ENCODE measurements at places on chromosomes 13 and 19.

DNA sequence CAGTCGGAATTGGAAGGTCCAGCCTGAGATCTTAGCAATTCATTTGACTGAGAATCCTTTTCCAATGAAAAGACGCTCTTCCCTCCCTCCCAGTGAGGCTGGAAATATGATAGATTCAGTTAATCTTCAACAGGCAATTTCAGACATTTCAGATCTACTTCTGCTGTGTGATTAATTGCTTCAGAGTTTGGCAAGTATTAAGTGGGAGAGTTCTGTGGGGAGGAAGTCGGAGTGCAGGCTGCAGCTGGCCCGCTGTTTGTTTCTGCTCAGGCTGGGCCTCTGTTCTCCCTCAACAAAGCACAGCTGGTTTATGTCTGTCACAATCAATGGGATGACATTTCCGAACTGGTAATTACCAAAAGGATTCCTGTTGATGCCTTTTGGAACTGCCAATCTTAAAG lies 178.2 kb downstream of the NDFIP2 start:
- DNase-seq = no peak

DNA sequence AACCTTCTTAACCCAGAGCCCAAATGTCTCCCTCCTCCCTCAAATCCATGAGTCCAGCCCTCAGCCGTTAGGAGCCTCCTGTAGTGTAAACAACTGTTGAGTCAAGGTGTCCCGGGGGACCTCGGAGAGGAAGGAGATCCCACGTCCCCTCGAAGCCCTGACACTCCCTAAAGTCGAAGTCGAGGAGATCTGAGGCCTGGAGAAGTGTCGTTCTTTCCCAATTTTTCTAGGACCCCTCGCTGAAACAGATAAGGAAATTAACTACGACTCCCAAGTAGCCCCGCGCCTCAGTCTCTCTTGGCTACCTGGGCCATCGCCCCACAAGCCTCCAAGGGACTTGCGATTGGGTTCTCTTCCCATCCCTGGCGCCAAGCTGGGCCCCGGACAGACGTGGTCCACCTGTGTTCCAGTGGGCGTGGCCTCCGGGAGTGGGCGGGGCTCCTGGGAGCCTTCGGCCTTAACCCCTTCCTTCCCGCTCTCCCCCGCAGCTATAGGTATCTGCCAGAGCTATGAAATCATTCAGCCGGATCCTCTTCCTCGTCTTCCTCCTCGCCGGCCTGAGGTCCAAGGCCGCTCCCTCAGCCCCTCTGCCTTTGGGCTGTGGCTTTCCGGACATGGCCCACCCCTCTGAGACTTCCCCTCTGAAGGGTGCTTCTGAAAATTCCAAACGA lies 869 bp downstream of the GFY start:
- no peak for DNase-seq

GRCh38 chr19:12975221-12975741 lies 5.9 kb downstream of the DAND5 start:
- DNase-seq = no peak

GRCh38 chr19:56639217-56639616 lies 3.7 kb upstream of the SMIM17 start:
- no peak for DNase-seq

DNA sequence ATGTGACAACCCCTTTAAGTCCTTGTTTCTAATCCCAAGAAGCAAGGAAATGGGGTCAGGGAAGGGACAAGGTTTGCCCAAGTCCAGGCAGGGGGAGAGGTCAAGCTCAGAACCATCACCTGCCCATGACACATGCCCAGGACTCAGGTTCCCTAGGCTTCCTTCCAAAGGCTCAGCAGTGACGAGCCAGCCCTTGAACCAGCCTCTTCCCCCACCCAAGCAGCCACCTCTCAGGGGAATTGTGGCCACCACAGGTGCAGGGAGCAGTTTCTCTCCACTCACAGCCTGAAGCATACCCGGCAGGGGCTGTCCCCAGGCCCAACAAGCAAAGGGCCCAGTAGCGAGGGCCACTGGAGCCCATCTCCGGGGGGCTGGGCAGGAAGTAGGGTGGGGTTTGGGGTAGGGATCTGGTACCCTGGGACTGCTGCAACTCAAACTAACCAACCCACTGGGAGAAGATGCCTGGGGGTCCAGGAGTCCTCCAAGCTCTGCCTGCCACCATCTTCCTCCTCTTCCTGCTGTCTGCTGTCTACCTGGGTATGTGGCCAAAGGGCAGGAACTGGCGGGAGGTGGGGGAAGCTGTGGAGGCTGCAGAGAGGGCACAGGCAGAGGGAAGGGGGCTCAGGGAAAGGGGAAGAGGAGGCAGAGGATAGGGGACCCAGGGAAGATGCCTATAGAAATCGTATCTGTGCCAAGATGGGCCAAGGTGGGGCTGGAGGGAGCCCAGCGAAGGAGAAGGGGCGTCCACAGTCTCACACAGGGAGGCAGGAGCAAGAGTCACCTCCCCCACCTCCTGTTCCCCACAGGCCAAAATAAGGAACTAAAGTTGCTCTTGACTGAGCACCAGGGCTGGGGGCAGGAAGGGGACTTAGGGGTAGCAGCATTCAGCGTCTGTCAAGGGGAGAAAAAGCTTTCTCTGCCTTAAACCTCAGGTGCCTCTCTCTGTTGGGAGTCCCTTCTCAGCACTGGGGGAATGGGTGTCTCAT lies at the start of gene CD79A:
CD79A (plus strand) TSS at position 433 of the 986 bp plus-strand sequence; CDS start at position 459, 26 bp downstream.
- peak; percentile 91 for DNase-seq

- DNase-seq = no peak
Measured at GRCh38 chr13:71721104-71721503, 145.9 kb downstream of the DACH1 start.

All from HL-60 (cell line).